Calu3 (cell line): ENCODE measurements at places on chromosomes 5 and 9. TPM values are rescaled to one million over a fixed set of nuclear protein-coding genes. Genes with fewer than 3 reads are reported as not detected.

The GABRA6 gene
- not detected in 2 replicates for total RNA-seq

The SHC3 gene
- 2.3 and 4.0 TPM in 2 replicates for total RNA-seq

The HAPLN1 gene
- not detected in 2 replicates for total RNA-seq

The DMRT3 gene
- total RNA-seq, result not detected in 2 replicates

The PCDHGA2 gene
- not detected in 2 replicates for total RNA-seq

The TIMD4 gene
- total RNA-seq, result not detected in 2 replicates

The MOB3B gene
- 7.6 and 10.8 TPM in 2 replicates for total RNA-seq

DNA sequence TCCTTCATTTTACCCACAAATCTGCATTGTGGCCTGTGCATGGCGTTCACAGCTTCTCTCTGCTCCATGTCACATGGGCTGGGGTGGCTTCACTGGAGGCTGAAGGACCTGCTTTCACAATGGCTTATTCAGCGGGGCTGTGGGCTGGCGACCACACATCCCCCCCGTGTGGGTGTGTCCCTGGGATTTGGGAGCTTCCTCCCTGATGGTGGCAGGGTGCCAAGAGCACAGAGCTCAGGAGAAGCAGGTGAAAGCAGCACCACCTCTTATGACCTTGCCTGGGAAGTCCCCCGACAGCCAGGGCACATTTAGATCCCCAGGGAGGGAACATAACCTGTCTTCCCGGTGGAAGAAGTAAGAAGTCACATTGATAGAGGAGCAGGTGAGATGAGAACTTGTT lies 5.0 kb upstream of the MED10 start:
- no peak for DNase-seq

GRCh38 chr9:6564360-6564759 lies 81.2 kb downstream of the GLDC start:
- DNase-seq, result no peak

- DNase-seq, result no peak
Measured at GRCh38 chr5:173828952-173829351, 59.2 kb upstream of the CPEB4 start.

GRCh38 chr9:136587145-136587943 lies 41.5 kb upstream of the NOTCH1 start:
- no peak for DNase-seq

DNA sequence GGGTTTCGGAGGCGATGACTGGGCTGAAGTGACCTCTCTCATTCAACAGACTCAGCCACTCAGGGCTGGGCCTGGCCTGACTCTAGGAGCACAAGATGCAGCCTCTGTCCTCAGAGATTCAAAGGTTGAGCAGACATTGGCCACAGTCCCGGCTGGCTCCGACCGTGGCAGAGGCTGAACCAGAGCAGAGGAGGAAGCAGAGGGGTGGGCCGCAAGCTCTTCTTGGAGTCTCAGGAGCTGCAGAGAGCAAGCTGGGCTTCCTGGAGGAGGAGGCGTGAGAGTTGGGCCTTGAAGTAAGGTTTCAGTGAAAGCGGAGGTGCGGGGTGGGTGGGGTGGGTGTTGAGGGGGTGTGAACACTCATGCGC lies 37.6 kb downstream of the ALG2 start:
- no peak for DNase-seq

DNA sequence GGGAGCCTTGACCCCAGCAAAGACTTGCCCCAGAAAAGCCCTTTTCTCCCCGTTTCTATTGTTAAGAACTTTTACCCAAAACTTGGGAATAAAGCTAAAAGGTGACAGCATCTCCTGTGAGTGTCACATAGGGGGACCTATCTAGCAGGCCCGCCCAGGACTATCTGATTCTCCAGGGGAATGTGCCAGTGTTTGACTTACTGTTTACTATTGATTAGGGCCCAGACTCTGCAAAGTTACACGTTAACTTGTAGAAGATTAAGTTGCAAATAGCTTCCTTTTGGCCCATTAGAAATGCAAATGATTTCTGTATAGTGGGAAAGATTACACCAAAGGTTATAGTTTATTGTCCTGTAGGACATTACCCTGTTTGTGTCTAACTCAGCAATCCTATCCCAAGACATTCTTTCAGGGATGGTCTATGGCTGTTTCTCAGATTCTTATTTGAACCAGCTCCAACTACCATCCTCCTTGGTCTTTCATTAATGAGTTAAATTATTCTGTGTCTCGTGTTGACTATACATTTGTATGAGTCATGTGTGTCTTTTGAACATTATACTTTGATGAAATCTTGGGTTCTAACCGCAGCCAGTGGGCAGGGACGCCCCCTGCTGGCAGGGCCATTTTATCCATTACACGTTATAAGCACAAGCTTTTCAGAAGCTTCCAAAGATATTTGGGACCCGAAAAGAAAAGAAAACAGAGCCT lies 60.7 kb downstream of the HRH2 start:
- DNase-seq, result peak; percentile 56

DNA sequence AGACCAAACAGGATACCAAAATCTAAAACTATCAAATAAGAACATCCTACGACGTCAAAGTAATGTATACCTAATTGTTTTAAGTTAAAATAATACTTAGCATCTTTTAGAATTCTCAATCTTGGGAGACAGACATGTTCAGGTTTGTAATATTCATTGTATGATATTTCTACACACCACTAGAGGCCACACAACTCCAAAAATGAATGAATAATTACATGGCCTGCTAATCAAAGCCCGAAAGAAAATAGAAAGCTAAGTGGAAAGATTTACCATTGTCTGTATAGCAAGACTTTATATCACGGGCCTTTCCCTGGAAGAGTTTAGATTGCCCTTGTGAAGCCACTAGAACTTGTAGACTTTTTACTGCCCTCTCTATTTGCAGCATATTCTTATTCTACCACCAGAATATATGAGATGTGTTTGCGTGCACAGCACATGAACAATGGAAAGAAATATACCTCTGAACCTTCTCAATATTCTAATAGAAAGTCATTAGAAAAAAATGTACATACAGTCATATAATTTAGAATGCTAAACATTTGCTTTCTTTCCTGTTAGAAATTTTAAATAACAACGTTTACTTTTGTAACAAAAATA lies 380.1 kb upstream of the NUDT12 start:
- no peak for DNase-seq

DNA sequence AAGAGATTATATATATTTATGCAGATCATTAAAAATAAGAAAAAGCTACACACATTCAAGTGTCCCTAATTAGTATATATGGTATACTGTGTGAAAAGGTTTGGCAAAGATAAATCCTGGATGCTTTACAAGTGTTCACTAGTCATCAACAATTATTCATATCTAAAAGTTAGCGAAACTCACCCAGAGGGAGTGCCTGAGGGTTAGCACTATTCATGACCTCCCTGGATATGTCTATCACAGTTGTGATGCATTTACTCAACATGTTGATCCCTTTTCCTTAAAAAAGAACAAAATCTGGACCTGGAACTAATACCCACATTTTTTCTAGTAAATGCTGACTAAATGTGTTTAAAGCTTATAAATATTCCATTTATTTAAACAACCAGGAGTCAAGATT lies 273.0 kb upstream of the SMC2 start:
- no peak for DNase-seq

- no peak for DNase-seq
Measured at GRCh38 chr5:4212071-4212739, 616.6 kb downstream of the IRX1 start.

- DNase-seq, result no peak
Measured at GRCh38 chr5:68499987-68500386, 284.4 kb downstream of the PIK3R1 start.

GRCh38 chr5:174606646-174607045 lies 117.7 kb upstream of the MSX2 start:
- DNase-seq, result no peak

DNA sequence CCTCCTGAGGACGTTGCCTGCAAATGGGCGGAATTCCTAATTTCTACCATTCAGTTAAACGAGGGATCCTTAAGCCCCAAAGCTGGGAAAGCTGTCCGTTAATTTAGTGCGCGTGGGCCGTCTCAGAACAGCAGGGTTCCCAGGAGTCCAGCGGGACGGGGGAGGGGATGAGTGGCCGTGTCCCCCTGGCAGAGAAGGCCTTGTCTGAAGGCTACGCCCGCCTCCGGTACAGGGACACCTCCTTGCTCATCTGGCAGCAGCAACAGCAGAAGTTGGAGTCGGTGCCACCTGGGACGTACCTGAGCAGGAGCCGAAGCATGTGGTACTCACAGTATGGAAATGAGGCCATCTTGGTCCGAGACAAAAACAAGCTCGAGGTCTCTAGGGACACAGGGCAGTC lies 1.3 kb downstream of the BRD3OS start:
- DNase-seq, result no peak

- DNase-seq, result no peak
Measured at GRCh38 chr9:136614967-136615623, 47.6 kb upstream of the EGFL7 start.

DNA sequence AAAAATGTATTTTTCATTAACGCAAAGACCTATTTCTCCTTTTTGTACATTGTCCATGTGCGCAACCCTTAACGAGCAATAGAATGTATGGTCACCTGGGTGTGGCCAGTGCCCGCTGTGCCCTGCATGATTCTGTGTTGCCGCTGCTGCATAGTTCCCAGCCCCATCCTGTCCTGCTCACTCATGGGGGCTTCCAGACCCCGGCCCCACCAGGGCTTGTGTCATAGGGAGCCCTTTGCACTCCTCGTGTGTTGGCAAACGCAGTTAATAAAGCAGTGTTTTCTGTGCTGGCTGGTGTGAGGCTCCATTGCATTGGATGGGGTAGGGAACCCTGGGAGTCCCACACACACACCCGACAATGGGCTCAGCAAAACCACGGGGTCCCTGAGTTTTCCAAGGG lies 49.7 kb downstream of the SAR1B start:
- no peak for DNase-seq
